ENCODE measurements at places on chromosomes 5 and 9.

- DNase-seq, result peak; percentile 71
These were observed 5.3 kb upstream of the LCP2 start for GRCh38 chr5:170302653-170303501.

- DNase-seq, result no peak
These were observed 60.5 kb downstream of the CTSL start for GRCh38 chr9:87786423-87786822.

GRCh38 chr9:29176786-29177185 lies 1603.5 kb upstream of the C9orf72 start:
- DNase-seq, result no peak

DNA sequence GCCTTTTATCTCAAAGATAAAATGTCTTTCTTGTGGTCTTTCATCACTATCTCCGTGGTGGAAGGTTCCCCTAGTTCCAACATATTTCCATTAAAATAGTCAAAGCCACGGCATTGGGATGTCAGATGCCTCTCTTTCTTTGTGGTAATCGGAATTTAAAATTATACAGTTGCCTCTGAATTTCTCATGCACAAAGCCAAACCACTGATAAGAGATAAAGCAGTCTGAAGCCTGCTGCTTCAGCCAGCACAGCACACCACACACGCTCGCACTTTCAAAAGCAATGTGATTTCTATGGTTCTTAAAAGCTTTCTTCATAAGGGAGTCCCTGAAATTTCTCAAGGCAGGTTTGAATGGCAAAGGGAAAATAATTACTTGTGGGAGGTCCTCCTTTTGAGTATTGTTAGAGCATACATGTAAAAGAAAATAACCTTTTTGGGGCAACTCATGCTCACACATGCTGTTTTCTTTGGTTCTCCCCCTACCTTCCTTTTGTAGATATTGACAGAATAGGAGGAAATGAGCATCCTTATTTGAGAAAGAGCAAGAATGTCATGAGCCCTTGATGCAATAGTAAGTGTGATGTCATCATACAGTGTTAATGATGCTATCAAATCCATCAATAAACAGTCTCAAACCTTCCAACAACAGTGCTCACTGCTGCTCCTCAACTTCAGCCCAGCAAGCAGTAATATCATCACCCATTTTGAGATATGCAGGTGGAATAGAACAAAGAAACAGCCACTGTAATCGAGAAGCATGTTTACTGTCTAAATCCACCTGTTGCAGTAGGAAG lies 85.7 kb upstream of the PPP1R2B start:
- no peak for DNase-seq

- no peak for DNase-seq
These were observed 24.7 kb downstream of the FBXL7 start for GRCh38 chr5:15524712-15525111.

DNA sequence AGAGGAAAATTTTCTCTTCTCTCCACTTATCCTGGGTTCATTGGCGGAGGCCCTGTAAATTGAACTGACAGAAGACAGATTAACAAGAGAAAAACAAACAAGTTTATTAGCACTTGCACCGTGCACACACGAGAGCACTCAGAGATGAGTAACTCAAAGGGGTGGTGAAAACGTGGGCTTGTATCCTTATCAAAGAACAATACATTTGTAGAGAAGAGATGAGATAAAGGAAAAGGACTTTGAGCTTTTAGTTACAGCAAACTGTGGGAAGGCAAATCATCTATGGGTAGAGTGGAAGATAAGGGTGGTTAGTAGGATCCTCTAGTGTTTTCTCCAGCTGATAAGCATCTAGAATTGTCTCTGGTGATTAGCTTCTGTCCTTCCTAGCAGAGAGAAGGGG lies 44.4 kb upstream of the ROR2 start:
- DNase-seq, result no peak

- no peak for DNase-seq
These were observed 93.5 kb downstream of the DAP start for GRCh38 chr5:10667431-10668057.

DNA sequence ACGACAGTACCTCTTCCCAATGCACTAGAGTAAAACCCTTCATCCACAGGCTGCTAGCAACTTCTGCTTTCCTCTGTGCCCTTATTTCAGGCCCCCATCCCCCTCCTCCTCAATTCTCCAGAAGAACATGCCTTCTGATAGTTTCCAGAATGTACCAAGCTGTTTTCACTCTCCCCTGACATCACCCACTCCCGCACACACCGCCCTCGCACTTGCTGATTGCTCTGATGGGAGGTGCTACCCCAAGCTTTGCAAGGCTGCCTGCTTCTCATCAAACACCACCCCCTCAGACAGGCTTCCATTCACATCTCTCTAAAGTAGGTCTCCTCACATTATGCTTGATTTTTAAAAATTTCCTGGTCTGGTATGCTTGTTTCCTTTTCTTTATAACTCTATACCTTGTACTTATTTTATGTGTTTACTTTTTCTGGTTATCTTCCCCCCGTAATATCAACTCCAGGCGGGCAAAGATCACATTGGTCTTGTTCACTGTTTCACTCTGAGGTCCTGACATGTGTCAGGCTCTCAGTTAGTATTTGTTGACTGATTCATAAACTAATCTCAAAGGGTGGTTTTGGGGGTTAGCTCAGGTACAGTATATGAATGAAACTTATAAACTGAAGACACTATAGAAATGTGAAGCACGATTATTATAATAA lies 91.0 kb upstream of the C9orf72 start:
- DNase-seq, result no peak

- DNase-seq, result no peak
These were observed 24.7 kb downstream of the SLC1A3 start for GRCh38 chr5:36631154-36631553.

DNA sequence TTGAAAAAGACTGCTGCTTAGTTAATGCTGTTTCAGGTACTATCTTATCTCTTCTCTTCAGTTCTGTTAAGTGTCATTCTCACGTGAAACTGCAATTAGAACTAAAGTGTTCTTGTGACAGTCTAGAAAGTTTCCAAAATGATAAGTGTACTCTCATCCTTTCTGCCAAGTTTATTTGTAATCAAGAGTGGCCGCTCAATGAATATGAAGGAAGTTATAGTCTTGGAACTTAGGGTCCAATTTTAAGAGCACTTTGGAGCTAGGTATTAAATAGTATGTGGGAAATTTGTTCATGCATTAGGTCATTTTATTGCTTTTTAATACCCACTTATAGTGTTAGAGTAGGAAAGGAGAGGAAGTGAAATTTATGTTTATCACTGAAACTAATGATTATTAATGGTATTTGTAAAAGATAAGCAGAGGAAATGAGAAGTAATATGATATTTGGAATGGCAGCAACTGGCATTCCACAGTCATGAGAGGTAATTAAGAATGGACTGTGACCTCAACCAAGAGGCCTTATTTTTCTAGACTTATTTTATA lies 20.4 kb downstream of the XRCC4 start:
- no peak for DNase-seq

GRCh38 chr5:175895686-175896102 lies 24.3 kb downstream of the CPLX2 start:
- DNase-seq, result peak; percentile 65

- DNase-seq, result no peak
These were observed 639.2 kb downstream of the NR2F1-AS1 start for GRCh38 chr5:92941806-92942205.

GRCh38 chr5:2006971-2007291 lies 124.2 kb upstream of the IRX4 start:
- no peak for DNase-seq

GRCh38 chr5:26578002-26578401 lies 460.4 kb downstream of the CDH9 start:
- DNase-seq, result no peak

DNA sequence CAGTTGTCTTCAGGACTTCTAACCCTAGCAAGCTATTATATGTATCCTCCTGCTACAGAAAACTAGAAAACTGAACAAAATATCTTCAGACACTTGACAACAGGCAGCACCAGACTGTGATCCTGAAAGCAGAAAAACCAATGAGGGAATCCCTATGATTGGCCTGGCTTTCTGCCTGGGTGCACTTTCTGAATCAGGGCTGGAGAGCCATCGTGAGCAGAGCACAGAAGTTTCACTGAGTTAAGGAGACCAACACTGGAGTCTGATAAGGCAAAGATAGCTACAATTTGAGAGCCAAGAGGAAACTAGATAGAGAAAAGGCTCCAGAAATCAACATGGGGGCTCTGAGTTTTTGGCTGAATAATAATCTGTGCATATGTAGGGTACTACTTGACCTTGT lies 106.5 kb downstream of the FANCC start:
- DNase-seq, result no peak

- no peak for DNase-seq
These were observed 135.1 kb downstream of the DROSHA start for GRCh38 chr5:31396611-31397295.

GRCh38 chr5:2303431-2304100 lies 420.8 kb upstream of the IRX4 start:
- DNase-seq, result no peak

DNA sequence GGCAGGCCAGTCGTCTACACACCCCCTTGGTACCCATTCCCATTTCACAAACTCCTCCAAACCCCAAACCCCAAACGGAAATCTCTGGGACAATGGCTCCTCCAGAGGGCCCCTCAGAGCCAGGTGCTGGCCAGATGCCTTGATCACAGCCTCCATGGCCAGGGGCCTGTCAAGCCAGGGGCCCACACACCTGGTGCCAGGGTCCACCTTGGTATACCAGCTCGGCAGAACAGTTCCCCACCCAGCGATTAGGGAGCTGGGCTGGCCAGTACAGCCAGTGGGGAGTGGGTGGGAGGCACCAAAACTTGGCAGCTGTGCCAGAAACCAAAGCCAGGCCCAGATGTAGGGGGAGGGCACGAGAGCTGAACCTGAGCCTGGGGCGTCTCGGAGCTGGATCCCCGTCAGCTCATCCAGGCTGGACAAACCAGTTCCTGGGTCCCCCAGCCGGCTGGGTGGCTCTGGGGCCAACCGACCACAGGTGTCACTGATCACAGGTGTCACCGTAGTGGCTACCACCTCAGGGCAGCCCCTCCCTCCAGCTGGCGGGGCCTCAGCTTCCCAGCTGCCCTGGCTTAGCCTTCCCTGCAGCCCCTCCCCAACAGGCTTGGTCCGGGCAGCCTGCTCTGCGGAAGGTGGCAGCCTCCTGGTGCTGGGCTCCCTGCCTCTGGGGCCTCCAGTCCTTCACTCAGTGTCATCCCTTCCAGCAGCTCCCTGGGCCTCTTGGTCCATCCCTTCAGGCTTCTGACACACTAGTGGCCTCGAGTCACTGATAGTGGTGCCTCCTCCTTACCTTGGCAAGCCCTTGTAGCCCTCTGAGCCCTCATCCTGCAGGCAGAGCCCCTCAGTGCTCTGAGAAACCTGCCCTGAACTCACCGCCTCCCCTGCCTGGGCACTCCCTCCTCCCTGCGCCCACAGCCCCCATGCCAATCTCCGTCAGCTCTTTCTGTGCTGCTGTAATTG lies 6.6 kb upstream of the RMND5B start:
- DNase-seq, result no peak

DNA sequence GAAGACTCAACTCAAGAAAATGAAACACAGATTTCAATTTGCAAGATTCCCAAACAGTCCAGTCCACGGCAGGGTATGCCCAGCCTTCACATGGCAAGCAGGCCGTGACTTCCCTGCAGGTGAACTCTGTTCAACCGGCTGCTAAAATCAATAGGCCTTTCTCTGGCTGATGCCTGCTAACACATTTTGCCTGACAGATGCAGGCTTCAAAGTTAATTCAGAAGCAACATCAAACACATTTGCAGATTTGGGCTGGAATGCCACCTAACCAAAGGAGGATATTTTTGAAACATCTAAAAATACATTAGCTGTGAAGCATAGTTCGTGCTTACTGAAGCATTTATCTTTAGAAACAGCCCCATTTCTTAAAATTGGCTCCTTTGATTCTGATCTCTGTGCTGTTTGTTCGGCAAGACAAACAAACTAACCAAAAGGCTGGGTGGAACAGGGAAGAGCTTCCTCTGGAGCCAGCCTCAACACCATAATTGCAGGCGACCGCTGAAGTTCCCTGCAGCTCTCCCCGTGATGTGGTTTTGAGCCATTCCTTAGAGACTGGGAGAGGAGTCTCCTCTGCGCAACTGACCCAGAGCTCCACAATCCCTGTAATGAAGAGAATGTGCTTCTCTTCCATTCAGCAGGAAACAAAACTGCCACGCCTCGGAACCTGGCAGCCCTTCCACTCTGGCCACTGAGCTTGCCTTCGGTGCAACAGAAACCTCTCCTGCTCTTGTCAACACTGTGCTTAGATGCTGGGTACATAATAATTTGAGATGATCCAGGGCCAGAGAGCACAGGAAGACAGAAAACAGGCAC lies 126.5 kb downstream of the MYO10 start:
- DNase-seq, result no peak

DNA sequence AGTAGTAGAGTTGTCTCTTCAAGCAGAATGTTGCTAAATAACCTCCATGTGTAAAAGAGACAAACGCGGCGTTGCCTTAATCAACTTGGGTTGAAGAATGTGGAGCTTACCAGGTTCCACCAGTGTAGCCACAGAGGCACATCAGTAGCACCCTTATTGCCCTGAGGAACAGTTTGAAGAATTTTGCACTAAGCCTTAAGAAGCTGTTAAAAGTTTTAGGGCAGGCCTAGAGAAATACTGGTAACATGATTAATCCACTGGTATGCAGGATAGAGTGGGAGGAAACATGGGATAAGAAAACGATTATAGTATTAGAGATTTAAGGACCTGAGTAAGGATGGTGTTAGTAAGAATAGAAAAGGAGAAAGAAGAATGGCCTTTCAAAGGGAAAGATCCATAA lies 100.6 kb downstream of the ZCCHC7 start:
- no peak for DNase-seq
